Stimulated activated effector memory CD8-positive, alpha-beta T cell treated with anti-CD3 and anti-CD28 coated beads, Interleukin-12 subunit alpha, Interleukin-12 subunit beta, amount 100 ng/mL, for 72 hours (primary cell): ENCODE measurements at places on chromosomes 11 and 22.

DNA sequence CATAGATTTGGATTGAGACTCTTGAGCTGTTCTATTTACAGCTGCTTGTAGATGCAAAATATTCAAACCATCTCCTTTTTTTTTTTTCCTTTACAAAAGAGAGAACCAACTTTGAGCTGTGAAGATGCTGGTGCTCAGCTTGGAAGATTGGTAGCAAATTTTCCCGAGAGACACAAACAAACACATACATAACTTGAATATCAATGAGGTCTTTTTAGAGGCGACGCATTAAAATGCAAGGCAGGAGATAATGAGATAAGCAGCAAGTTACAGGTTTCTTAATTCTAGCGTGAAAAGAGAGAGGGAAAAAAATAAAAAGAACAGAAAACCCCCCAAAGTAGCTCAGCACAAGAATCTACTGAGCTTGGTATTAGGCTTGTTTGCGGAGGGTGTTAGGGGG lies 247.0 kb upstream of the SORL1-AS1 start:
- DNase-seq, result no peak

- DNase-seq, result no peak
Observed at GRCh38 chr11:27060816-27061460, 20.3 kb downstream of the BBOX1 start.

DNA sequence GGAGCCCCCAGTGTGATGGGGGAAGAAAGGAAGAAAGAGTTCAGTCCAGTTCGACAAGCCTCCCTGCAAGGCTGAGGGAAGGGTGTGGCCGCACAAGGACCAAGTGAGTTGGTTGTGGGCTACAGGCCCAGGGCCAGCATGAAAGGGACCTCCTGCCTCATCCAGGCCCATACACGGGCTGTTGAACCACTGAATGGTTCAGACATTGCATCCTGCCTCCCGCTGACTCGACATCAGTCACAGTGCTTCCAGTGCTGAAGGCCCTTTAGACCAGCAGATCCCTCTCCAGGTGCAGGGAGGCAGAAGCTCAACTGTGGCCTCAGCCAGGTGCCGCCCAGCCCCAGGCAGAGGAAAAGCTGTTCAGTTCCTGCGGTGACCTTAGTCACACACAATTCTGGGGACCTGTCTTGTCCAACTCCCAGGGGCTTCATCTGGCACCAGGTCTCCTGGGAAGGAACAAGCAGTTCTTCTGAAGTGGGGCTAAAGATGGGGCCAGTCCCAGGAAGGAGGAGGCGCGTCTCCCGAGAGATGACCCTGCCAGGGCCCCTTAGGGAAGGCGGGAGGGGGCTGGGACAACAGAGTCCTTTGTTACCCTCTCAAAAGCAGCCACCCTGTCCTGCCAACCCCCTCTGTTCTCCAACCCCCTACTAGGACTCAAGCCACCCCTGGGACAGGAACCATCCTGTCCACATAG lies 6.6 kb downstream of the ARRB1 start:
- DNase-seq, result no peak

DNA sequence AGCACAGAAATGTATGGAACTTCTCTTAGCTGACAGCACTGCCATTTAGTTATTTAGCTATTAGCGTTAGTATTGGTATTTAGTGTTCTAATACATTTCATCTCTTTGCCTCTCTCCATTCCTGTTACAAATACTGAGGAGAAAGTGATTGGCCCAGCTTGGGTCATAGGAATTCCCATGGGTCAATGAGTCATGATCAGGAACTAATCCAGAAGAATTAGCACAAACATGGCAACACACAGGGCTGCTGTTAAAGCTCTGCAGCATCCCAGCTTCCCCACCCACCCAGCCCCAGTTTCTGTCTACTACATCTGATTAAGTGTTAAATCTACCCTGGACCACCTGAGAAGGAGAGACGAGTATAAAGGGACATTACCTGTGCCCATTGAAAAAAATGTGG lies 36.1 kb downstream of the PDGFD start:
- DNase-seq, result no peak

DNA sequence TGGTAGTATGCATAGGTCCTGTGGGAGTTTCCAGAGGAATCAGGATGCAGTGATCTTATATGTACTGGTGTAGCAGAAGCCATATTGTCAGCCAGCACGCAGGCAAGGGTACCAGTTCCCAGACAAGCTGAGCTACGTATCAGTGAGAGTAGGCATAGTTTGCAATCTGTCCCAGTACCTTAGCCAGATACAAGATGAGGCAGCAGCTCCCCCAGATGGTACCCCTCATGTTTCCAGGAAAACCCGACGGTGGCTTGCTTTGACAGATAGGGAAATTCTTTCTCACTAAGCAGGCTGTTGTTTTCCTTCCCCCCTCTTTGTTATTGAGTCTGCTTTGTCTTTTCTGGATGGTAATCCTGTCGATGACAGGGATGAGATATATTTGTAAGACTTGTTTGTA lies 109.7 kb upstream of the RRM1 start:
- peak; percentile 65 for DNase-seq

DNA sequence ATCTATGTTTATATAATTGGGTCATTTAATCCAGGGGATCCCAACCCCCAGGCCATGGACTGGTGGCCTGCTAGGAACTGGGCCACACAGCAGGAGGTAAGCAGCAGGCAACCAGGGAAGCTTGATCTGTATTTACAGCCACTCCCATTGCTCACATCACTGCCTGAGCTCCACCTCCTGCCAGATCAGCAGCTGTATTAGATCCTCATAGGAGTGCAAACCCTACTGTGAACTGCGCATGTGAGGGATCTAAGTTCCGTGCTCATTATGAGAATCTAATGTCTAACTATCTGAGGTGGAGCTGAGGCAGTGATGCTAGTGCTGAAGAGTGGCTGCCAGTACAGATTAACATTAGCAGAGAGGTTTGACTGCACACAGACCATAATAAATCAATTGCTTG lies 32.8 kb downstream of the MS4A2 start:
- DNase-seq, result no peak

DNA sequence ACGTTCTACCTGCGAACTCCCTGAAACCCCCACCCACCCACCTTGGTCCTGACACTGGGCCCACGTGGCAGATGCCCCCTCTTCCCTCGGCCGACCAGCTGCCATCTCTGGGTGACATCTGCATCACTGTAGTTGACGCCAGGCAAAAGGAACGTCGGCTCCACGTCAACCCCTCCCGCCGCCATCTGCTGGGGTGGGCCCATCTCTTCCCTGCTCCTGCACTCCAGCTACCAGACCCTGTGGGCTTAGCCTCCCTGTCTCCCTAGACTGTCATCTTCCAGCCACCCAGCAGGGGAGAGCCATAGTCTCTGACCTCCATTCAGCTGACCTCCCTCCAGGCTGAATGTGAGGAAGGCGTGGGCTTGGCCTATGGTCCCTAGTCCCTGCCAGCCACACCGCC lies 21.4 kb downstream of the CHID1 start:
- no peak for DNase-seq

- DNase-seq, result no peak
Observed at GRCh38 chr11:73510106-73510505, 87.8 kb downstream of the FAM168A start.

GRCh38 chr22:39556970-39557841 lies 13.3 kb upstream of the CACNA1I start:
- no peak for DNase-seq

- DNase-seq, result no peak
Observed at GRCh38 chr11:131253142-131253655, 117.2 kb upstream of the NTM start.

DNA sequence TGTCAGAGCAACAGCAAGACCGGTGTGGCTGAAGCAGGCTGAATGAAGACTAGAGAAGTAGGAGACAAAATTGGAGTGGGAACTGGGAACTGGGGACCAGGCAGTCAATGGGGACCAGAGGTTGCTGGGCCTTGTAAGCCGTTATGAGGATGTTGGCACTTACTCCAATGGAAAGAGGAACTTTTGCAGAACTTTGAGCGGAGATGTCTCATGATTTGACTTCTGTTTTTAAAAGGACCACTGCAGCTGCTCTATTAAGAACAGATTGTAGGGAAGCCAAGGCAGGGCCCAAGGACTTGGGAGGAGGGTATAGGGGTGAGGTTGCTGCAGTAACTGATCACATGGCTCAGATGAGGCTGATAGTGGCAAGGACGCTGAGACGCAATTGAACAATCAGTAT lies 34.2 kb downstream of the IL18 start:
- DNase-seq, result no peak

DNA sequence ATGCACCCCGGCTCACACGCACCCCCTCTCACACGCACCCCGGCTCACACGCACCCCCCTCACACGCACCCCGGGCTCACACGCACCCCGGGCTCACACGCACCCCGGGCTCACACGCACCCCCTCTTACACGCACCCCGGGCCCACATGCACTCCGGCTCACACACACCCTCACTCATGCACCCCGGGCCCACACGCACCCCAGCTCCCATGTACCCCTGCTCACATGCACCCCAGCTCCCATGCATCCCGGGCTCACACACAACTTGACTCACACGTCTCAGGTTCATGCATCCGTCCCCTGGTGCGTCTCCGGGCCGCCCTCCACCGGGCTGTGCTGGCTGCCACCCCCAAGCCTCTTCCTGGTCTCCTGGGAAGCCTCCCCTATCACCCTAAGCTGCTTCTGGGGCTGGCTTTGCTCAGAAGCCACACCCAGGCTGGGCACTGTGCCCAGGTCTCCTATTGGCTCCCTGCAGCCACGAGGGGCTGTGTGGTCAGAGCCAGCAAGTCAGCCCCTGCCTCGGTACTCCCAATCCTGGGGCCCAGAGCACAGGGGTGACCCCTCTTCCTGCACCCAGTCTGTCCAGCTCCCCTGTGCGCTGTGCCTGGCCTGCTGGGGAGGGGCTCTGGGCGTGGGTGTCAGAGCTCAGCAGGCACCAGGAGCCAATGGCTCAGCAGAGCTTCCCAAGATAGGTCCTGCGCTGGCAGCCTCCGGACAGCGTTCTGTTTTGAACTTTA lies 16.9 kb downstream of the TSPAN4 start:
- no peak for DNase-seq

- DNase-seq, result no peak
Observed at GRCh38 chr11:70158201-70158600, 44.9 kb upstream of the FADD start.

DNA sequence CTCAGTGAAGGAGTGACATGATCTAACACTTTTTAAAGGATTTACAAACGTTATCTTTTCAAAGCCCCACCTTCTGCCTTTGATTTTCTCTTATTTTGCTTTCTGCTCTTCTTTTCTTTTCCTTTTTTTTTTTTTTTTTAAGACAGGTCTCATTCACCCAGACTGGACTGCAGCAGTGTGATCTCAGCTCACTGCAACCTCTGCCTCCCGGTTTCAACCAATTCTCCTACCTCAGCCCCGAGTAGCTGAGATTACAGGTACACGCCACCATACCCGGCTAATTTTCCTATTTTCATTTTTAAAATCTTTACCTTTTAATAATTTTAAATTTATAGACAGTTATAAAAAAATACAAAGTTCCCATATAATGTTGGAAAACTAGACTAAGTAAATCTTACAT lies 63.7 kb upstream of the RPS13 start:
- no peak for DNase-seq

- peak; percentile 90 for DNase-seq
Observed at GRCh38 chr22:40651563-40652501, 15.3 kb upstream of the MRTFA start.

GRCh38 chr11:120751550-120751949 lies 240.0 kb downstream of the GRIK4 start:
- DNase-seq, result no peak

- DNase-seq, result no peak
Observed at GRCh38 chr11:73384531-73384871, 8.3 kb downstream of the RELT start.

DNA sequence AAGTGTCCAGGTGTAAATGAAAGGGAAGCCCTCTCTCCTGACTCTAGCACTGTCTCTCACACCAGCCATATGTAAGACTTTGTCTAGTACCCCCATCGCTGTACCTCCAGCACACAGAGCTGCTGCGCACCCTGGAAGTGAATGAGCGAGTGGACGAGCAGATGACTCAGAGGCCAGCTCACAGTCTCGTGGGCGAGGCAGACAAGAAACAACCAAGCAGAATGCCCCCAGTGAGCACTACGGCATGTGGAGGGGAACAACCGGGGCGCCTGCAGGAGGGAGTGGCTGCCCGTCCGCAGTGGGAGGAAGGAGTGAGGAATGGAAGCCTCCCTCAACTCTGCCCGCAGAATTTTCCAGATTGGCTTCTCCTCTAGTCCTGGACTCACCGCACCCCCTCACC lies 46.4 kb downstream of the MCM5 start:
- DNase-seq, result no peak

DNA sequence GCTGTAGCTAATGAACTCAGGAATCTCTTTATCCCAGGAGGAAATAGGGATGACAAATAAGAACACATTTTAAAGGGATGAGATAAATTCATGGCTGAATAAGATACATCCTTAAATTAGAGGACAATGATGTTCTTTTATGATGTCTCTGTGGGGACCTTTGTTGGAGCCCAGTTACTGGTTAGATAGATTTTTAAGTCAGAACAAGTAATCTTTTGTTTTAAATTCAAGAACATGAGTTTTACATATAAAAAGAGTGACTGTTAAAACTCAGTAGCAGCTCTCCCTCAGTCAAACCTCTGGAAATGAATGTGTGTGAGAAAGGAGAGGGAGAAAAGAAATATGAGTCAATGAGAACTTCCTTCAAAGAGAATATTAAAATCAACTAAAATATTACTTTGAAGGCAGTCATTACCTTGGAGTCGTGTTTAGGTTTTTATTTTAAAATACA lies 241.6 kb downstream of the SWAP70 start:
- no peak for DNase-seq

DNA sequence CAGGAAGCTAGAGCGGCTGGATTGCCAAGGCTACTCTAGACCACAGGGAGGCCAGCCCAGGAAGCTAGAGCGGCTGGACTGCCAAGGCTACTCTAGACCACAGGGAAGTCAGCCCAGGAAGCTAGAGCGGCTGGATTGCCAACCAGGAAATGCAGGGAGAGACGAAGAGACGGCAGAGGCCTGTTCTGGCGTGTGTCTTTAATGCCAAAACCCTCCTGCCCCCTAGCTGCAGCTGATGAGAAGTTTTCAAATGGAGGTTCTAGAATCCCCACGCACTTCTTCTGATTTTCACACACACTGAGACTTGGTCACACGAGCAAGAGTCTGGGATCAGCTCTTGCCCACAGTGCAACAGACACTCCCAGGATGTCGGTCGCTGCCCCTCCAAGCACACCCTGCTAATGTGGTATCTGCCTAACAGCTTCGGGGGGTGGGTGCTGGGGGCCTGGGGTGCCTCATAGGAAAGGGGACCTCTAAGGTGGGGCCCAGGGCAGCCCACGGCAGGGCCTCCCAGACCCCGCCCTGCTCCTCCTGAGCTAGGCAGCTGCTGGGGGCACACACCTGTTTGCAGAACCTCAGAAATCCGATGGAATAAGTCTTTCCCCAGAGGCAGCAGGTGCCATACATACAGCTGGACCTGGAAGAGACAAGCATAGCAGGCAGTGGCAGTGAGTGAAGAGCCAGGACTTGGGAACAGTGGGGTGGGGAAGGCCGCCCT lies 28.5 kb downstream of the MAFF start:
- no peak for DNase-seq

GRCh38 chr11:5380740-5381342 lies 2.8 kb upstream of the OR51M1 start:
- peak; percentile 49 for DNase-seq

GRCh38 chr11:83723999-83724398 lies 437.8 kb upstream of the CCDC90B start:
- DNase-seq, result no peak

GRCh38 chr11:43567396-43567975 lies 113.1 kb upstream of the HSD17B12 start:
- DNase-seq, result no peak
